ENCODE measurements at places on chromosomes 4 and X. TPM values are rescaled to one million over a fixed set of nuclear protein-coding genes. Genes with fewer than 3 reads are reported as not detected.
A peak's percentile ranks its signal among the peaks of the same experiment; 100 is the strongest.

Gene XG
- not detected for total RNA-seq

DNA sequence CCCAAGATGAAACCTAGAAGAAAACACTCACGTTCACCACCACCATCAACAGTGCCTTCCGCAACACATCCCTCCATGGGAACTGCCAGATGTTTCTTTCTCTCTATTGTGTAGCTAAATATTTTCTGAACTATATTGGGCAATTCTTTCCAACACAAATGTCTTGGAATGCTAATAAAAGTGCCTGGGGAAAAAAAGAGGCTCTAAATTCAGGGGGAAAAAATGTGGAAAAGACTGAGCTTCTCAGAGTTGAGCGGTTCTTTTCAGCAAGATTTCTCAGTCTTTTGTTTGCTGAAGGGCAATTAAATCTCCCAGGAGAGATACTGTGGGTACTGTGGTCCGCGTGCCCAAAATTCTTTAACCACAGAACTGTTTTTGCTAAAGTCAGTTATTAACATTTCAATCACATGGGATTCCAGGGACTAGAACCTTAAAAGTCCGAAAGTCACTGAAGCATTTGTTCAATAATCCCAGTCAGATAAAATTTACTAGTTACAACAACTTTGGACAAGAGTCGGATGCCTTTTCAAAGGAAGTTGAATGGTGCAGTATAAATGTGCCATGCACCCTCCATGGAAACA is 51.9 kb upstream of the DHRSX start:
- no peak for DNase-seq

- no peak for DNase-seq
Measured at GRCh38 chr4:5925419-5926200, 32.7 kb upstream of the CRMP1 start.

DNA sequence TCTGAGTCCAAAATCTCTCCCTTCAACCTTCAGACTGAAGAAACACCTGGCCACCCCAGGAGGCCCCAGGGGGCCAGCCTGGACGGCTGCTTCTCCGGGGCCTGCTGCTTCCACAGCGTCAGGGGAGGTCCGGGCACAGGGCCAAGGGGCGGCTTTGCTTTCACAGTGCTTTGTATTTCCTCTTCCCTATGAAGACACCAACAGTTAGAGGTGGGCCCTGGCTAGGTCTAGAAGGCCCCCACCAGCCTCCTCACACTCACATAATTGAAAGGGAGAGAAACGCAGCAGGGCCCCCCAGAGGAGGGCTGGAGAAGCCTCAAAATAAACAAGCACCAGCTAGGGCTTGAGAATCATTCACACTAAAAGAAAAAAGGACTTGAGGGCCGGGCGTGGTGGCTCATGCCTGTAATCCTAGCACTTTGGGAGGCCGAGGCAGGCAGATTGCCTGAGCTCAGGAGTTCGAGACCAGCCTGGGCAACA is 17.8 kb downstream of the SCD5 start:
- DNase-seq, result peak; percentile 72

DNA sequence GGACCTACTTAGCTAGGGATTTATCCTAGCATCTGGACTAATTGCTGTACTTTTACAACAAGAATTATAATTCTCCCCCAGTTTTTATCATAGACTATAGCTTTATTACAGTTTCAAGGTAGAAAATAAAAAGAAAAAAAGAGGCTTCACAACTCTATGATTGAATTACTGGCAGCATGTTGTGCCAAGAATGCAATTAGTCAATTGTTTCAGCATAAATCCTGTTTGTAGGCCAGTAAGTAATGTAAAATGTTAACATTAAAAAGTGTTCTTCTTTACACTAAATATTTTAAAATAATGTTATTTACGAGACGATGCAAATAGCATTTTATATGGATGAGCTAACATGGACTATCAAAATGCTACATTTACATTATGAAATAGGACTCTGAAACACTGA is 228.4 kb downstream of the MAPK10 start:
- no peak for DNase-seq

All from transverse colon (tissue), 4 donors.